HCT116 (cell line): ENCODE measurements at places on chromosomes 4 and X. TPM values are rescaled to one million over a fixed set of nuclear protein-coding genes. Genes with fewer than 3 reads are reported as not detected.

- DNase-seq: no peak
Measured at GRCh38 chr4:160100316-160100715, 997.4 kb downstream of the RAPGEF2 start.

GRCh38 chr4:123495530-123495929 lies 98.9 kb downstream of the SPRY1 start:
- DNase-seq: no peak

DNA sequence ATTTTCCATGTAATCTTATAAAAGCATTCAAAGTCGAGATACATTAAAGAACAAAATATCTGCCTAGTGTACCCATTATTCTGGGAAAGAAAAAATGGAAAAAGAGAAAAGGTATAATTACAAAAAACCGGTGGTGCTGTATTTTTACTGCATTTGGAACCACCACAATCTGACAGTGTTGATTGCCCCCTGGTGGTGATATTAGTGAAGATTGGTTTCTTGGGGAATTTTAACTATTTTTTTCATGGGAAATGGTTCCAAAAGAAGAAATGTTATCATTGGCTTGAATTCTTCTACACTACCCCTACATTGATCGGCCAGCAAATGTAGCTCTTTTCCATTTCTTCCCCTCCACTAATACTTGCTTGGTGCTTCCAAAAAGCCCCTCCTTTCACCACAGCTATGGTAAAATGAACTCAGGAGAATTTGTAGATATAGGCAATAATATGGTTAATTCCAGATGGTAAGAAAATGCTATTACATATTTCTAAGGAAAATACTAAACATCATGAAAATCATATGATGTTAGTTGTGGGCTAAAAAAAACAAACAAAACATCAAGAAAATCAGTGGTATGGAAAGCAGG lies 50.0 kb downstream of the COX18 start:
- DNase-seq: peak; percentile 23

GRCh38 chrX:54044126-54044876 lies at the start of gene PHF8:
PHF8 (minus strand) TSS chrX:54044473; CDS start chrX:54042728, 1,745 bp downstream.
- DNase-seq: peak; percentile 88

GRCh38 chr4:22874334-22874912 lies 181.7 kb downstream of the GBA3 start:
- no peak for DNase-seq

Gene SLC2A9
- 2.2 TPM for total RNA-seq

Gene GPR78
- total RNA-seq: not detected

- DNase-seq: no peak
Measured at GRCh38 chrX:134240209-134240608, 3.2 kb downstream of the CCDC160 start.

GRCh38 chr4:172822331-172822730 lies 346.3 kb upstream of the GALNT7 start:
- no peak for DNase-seq

GRCh38 chr4:183633476-183634400 lies 25.2 kb downstream of the RWDD4 start:
- DNase-seq: no peak
